ENCODE measurements at places on chromosomes 12 and 14.

DNA sequence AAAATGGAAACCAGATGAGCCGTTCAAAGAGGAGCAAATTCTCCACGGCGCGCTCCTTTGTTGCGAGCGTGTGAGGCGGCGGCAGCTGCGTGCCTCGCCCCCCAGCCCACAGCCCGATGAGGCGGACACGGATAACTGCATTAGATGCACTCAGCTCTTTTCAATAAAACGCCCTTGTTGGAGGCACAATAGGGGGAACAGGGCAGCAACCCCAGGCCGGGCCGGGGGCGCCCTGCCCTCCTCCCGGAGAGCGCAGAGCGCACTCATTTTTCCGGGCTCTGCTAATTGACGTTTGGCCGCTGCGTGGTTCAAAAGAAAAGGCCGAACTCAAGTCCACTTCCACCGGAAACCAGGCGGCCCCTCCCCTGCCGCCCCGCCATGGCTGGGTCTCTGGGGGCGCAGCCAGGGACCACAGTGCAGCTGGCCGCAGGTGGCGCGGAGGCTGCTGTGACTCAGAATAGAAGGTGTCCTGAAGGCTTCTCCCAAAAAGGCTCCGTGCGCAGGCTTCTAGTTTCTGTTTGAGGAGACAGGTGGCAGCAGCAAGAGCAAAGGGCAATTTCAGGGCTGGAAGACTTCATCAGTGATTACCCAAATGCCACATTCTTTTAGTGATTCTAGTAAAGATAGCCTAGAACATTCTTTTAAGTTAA, 29.0 kb upstream of the SMOC1 start:
- no peak overlapping the region for H3K27ac ChIP-seq
- H3K4me1 ChIP-seq = no peaks in the 10 kb centered on the region

GRCh38 chr12:13000925-13001774, 1.1 kb upstream of the HEBP1 start:
- H3K27ac ChIP-seq = no peak overlapping the region
- H3K4me1 ChIP-seq = peaks cover 4% of the 10 kb centered on the region
- H3K27me3 ChIP-seq = no peaks in the 10 kb centered on the region
- peak; percentile 75 for DNase-seq
- peaks cover 14% of the 10 kb centered on the region for H3K36me3 ChIP-seq
- H3K4me3 ChIP-seq = peak overlapping the region; percentile 88

- no peaks in the 10 kb centered on the region for H3K27me3 ChIP-seq
- no peak overlapping the region for H3K4me3 ChIP-seq
- H3K27ac ChIP-seq = no peak overlapping the region
- DNase-seq = no peak
Observed at GRCh38 chr12:126926023-126926594, 1340.9 kb upstream of the TMEM132C start.

DNA sequence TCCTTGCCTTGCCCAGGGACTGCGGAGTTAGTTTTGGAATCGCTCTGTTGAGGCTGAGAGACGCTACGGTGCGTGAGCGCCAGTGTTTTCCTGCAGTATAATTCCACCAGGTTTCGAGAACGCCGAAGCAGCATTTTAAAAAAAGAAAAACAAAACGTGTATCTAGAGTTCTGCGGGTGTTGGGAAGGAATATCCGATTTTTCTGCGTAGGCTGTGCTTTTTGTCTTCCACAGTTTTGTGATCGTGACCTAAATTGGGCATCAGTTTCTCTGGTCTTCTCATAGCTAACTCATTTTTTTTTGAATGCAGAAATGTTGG, 778 bp downstream of the DNM1L start:
- no peaks in the 10 kb centered on the region for H3K27me3 ChIP-seq
- peak overlapping the region; percentile 86 for H3K4me3 ChIP-seq
- H3K27ac ChIP-seq = no peak overlapping the region
- no peak for DNase-seq

- DNase-seq = no peak
- no peaks in the 10 kb centered on the region for H3K4me1 ChIP-seq
- H3K36me3 ChIP-seq = peaks cover 19% of the 10 kb centered on the region
- H3K27me3 ChIP-seq = no peaks in the 10 kb centered on the region
Observed at GRCh38 chr12:83145325-83145840, 458.7 kb downstream of the TMTC2 start.
